Stimulated activated CD4-positive, alpha-beta T cell treated with anti-CD3 and anti-CD28 coated beads, Interleukin-4, amount 100 ng/mL, for 48 hours (primary cell): ENCODE measurements at places on chromosomes 5 and 9.

DNA sequence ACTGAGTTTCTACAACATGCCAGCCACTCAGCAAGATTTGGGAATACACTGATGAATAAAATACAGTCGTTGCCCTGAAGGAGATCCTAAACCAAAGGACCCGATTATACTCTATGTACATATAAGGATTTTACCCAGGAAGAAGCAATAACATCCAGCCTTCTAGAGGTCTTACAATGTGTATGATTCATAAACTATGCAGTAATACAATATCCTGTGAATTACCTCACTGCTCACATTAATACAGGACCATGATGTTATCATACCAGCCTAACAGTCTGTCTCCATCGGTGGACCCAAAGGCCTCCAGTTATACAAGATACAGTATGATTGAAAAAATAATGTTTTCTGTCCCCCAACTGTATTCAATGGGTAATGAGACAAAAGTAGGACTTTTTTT is 310.5 kb upstream of the TRPM3 start:
- no peak for DNase-seq

- DNase-seq: no peak
Measured at GRCh38 chr5:178780581-178781498, 50.4 kb upstream of the ZNF354A start.

- DNase-seq: no peak
Measured at GRCh38 chr9:121626012-121626411, 25.4 kb upstream of the DAB2IP start.

- DNase-seq: no peak
Measured at GRCh38 chr5:107378218-107378899, 292.4 kb downstream of the EFNA5 start.

DNA sequence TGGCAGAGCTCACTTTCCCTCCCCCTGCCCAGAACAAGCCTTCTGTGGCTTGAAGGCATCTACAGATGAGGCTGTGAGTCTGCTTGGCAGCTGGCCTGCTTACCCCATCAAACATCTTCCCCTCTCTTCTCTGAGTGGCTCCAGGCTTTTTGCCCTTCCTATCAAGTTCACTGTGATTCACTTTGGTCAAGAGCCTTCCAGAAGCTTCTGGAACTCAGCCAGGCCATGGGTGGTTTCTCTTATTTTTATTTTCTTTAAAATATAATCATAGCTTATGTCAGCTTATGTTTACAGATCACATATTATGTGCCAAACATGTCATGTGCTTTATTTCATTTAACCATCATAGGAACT is 267.0 kb downstream of the SEC61B start:
- DNase-seq: no peak

- no peak for DNase-seq
Measured at GRCh38 chr9:130336027-130336610, 70.6 kb downstream of the HMCN2 start.

- no peak for DNase-seq
Measured at GRCh38 chr9:101403516-101404285, 5.0 kb downstream of the ZNF189 start.

DNA sequence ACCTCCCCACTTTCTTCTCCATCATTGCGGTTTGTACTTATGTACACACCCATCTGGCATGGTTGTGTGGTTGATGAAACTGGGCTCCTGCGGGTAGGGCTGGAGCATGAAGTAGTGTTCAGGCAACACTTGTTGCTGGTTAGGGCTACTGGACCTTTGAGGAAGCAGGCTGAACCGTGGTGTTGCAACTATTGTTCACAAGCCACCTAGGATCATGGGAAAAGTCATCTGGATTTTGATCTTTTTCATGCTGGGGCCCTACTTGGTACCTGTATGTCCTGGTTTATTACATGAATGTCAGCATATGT is 40.1 kb upstream of the TIFAB start:
- no peak for DNase-seq

DNA sequence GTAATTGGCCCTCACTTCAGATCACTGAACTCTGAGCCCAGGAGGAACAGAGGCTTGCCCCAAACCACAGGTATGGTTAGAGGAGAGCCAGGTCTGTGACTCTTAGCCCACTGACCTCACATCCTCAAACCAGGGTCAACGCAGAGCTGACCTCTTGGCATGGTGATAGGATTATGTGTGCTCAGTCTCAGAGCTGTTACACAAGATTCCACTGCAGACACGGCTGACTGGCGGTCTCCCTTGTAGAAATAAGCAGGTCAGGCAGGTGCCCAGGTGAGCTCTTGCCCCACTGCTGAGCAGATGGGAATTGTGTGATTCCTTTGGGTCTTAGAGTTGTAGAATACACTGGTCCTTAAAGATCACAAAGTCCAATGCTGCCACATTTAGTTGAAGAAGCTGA is 66.0 kb upstream of the PITX1 start:
- DNase-seq: no peak

DNA sequence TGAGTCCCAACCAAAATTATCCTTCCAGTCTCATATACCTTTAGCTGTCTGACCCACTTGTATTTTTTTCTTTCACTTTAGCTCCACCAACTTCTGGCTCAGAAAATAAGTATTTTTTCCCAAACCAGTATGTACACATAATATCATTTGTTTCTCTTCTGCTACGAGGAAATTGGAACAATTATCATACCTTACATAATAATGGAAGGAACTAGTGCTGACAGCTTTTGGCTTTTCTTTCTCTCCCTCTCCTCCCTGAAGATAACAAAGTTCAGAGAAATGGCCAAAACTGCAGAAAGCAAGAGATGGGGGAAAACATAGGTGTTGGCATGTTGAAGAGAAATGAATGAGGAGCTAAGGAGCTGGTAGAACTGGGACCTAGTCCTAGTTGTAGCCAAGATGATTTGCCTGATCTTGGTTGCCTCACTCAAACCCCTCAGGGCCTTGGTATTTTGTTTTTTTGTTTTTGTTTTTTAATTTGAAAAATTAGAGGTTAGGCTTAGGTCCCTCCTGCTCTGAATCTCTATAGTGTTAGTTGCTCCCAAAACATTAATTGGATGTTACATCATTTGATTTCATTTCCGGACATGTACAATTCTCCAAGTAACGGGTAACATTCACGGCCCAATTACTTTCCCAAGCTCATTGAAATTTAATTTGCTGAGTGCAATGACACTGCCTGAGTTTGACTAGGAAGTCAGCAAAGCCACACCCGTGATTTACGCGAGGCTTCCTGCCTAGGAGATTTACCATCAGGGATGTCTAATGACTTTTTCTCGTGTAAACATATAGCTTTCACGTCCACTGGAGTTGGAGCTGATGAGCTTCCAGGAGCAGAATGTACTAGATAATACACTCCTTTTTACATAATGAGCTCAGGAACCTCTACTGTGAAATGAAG is 291.6 kb downstream of the TLE1 start:
- DNase-seq: no peak

GRCh38 chr5:125969011-125969813 is 454.0 kb upstream of the GRAMD2B start:
- no peak for DNase-seq

GRCh38 chr5:172142709-172143215 is 45.3 kb downstream of the STK10 start:
- DNase-seq: no peak

GRCh38 chr5:151181818-151182523 is 24.4 kb upstream of the ANXA6 start:
- no peak for DNase-seq

- no peak for DNase-seq
Measured at GRCh38 chr5:134603059-134603458, 29.6 kb downstream of the SAR1B start.

DNA sequence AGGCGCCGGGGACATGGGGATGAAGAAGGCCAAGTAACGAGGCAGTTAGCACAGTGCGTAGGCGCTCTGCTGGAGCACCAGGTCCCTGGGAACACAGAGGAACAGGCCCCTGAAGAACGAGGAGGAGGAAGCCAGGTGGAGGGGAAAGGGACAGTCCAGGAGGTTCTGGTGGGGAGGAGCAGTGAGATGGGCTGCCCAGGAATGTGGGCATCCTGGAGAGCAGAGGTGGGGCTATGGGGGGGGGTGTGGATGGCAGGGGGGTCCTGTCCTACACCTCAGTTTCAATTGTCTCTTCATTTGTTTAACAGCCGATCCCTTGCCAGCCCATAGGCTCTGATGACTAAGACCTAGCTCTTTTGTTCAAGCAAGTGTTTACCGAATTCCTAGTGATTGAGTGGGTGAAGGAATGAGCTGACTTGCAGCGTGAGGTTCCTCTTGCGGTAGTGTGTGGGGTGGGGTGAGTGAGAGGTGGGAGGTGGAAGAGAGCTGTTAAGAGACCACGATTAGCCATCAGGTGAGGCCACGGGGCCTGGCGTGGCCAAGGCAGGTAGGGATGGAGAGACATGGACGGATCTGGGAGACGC is 8.4 kb upstream of the PHYHD1 start:
- DNase-seq: no peak

- DNase-seq: no peak
Measured at GRCh38 chr5:136032564-136032963, 3.8 kb downstream of the TGFBI start.

GRCh38 chr9:113705306-113705927 is 170.7 kb upstream of the ZNF618 start:
- DNase-seq: no peak

GRCh38 chr9:112905084-112905483 is 14.4 kb upstream of the SLC46A2 start:
- no peak for DNase-seq

- DNase-seq: no peak
Measured at GRCh38 chr5:55530669-55531068, 4.1 kb downstream of the PLPP1 start.

GRCh38 chr9:103941104-103941503 is 153.0 kb upstream of the SMC2 start:
- no peak for DNase-seq

DNA sequence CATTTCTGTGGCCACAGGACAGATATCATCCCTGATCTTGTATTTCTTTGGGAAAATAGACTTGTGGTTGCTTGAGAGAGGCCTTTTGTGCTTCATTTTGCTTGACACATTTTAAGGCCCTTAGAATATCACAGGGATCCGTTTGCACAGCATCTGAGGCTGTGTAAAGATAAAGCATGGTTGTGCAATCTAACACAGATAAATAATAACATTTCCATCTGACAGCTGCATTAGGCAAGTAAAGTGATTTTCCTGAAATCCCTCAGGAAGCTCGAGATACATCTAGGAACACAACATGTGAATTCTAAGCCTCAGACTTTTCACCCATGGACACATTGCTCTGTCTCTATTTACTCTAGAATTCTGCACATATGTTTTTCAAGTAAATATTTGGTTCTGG is 212.8 kb upstream of the ADAMTSL1 start:
- no peak for DNase-seq

DNA sequence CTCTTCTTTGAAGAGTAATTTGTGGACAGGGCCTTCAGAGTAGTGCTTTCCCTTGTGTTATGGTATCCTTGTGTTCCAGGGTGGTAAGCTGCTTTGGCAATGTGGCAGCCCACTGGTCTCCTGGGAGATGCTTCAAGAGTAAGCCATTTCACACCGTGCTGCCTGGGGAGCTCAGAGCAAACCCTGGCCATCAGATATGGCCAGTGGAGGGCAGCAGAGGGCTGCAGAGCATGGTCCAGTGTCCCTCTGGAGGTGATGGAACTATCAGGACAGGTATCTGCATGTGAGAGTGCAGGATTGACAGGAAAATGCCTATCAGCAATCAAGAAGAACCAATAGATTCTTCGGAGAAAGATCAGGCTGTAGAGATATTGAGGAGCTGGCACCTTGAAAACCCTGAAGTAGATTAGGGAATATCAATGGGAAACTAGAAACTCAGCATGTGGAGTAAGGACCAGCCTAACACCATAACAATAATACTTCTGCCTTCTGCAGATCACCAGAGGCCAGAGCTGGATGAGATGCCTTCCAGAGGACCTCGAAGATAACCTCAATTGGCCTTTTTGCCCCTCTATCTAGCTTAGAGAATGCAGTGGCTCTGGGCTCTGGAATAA is 90.8 kb downstream of the PLPPR1 start:
- no peak for DNase-seq

DNA sequence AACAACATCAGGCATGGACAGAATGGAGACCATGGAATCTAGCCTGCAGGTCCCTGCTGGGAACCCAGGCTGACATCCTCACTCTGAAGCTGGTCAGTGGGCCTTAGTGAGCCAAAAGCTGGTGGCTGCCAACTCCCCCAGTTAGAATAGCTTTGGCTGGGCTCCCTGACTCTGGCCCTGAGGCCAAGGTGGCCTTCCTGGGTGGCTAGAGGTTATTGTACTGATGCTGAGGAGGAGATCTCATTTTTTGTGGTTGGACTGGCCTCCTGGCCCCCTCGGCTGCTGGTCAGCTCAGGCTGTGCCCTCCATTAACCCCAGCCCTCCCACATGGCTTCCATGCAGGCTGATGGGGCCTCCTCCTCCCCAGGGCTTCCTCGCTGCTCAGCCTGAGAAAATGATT is 101.2 kb upstream of the PANK3 start:
- DNase-seq: no peak

GRCh38 chr5:14035859-14036503 is 91.5 kb upstream of the DNAH5 start:
- no peak for DNase-seq

- no peak for DNase-seq
Measured at GRCh38 chr5:56344594-56344993, 111.5 kb upstream of the ANKRD55 start.

DNA sequence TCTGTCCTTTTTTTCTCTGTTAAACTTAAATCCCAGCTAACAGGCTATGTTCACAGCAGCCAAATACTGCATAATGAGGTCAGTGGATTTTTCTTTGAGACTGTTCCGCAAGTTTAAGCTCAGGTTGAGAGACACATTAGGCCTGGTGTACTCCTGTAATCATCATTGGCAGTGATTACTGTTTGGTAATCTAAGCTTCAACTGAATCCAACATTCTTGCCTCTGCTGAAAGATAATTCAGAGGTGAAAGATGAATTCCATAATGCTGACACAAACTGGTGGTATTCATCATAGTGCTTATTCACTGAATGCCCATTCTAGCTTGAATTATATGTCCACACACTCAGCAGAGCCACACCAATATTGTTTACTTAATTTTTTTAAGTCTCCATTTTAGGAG is 108.5 kb downstream of the NFIB start:
- no peak for DNase-seq

GRCh38 chr5:37717613-37718431 is 122.0 kb downstream of the GDNF start:
- DNase-seq: no peak

GRCh38 chr5:355379-355935 is 33.9 kb downstream of the AHRR start:
- DNase-seq: no peak

DNA sequence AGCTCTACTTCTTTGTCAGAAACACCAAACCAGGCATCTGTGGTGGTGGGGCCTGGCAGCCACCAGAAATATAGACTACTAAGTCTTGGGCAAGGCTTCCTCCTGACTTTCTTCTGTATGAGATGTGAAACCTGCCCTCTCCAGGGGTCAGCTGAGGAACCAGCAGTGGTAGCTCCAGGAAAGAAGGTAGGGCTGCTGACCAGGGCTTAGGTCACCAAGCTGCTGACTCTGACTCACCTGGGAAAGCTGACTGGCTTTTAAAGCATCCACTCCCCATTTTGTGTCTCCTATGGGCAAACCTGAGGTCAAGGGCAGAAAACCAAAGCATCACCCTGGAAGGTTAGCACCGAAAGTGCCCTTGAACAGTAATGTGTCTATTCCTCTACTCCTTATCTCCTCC is 10.4 kb upstream of the SH3TC2 start:
- DNase-seq: no peak
